ENCODE measurements at places on chromosomes 5 and 9.

DNA sequence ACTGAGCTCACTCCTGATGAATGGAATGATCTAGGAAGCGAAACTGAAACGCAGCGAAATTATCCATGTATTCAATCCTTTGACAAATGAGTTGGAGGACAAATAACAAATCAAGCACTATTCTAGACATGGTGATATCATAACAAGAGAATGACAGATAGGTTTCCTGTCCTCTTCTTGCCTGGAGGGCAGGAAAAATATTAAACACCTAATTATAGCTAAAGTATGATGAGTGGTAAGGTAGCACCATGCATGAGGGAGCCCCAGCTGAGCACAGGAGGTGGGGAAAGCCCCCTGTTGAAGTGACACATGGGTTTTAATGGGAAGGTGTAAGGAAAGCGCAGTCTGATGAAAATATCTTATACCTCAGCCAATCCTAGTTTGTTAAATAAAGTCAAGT is 225.2 kb downstream of the NPR3 start:
- DNase-seq = no peak

GRCh38 chr5:119269061-119269944 is 86.5 kb upstream of the TNFAIP8 start:
- peak; percentile 49 for DNase-seq

GRCh38 chr5:65103756-65104440 is 335.2 kb downstream of the CWC27 start:
- DNase-seq = no peak

DNA sequence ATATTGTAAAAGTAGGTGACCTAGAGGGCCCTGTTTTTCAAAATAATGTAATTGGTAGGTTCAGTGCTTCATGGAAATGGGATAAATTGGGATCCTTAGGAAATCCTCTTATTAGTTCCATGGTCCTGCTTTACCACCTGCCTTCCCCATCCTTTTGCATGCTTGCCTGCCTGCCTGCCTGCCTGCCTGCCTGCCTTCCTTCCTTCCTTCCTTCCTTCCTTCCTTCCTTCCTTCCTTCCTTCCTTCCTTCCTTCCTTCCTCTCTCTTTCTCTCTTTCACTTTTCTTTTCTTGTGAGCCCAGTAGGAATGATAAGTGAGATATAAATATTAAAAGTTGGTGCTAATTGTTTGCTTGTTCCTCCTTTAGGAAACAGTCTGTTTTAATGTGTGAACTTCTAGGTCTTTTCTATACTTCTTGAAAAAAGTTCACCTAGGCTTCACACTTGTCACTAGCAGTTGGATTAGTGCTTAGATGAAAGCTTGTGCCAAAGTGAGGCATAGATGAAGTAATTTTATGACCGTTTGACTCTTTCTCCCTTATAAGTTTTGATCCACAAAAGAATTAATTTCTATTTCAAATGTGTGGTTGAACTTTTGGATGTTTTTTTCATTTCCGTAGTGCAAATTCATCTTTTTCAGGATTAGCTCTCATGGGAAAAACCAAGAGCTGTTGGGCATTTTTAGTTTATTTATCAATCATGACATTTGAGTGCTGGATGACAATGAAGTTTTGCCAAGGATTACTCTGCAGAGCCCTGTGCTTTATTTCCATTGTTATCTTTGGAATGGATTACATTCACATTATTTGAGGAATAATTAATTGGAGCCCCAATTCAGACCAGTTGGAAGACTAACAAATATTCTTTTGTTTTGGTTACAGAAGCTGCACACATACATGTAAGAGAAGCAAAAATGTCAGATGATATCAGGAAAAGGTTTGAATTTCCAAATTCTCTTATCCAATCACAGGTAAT is 30.7 kb downstream of the FOCAD start:
- DNase-seq = no peak
